Fibroblast of gingiva (primary cell): ENCODE measurements at places on chromosomes 12 and 14.
A peak's percentile ranks its signal among the peaks of the same experiment; 100 is the strongest.

DNA sequence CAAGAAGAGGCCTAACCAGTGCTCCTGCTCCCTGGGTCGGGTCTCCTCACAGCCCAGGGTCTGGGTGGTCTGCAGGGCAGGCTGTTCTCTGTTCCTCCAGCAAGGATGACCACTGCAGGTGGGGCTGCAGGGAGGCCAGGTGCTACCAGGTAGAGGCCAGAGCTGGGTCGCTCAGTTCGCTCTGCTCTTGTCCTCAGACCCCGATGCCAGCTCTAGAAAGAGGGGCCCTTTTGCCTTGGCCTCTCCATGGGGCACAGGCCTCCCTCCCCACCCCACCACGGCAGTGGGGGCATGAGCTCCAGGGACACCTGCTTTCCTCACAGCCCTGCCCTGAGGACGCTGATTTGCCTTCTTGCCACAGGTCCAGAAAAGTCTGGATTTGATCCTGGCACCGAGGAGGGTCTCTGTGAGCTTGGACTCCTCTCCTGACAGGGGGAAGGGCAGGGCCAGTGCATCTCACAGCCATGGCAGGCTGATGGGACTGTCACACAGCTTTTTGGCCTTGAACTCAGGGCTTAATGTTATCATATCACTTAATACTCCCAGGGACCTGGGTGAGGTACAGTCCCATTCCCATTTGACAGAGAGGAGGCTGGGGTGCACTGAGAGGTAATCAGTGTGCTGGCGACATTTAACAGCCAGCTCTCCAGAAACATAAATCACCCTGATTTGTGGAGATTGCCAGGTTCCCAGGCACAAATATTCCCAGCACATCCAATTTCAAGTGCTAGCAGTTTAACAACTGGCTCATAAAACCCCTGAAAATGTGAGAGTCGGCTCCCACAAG is 273.0 kb upstream of the SFSWAP start:
- DNase-seq, result no peak

GRCh38 chr12:93925585-93926205 is 222.7 kb upstream of the PLXNC1 start:
- DNase-seq, result no peak

DNA sequence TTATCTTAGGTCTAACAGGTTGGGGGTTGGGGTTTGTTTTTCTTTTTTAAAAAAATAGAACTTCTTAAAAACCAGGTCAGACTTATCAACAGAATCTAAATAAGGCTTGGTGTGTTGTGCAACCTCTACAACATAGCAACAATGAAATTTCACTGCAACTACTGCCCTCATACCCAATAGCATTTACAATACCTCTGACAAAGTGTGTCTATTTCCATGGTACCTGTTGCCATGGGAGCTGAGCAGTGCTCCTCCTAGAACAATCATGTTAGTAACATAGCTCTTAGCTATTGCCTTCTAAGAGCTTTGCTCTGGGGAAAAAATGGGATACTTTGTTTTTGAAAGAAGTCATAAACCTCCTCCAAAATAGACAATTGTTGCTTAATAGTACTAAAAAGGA is 103.3 kb upstream of the CCDC175 start:
- DNase-seq, result no peak

GRCh38 chr12:52647601-52648000 is 4.4 kb downstream of the KRT2 start:
- DNase-seq, result no peak

GRCh38 chr14:39109893-39110715 is 4.0 kb upstream of the GEMIN2 start:
- DNase-seq, result no peak

DNA sequence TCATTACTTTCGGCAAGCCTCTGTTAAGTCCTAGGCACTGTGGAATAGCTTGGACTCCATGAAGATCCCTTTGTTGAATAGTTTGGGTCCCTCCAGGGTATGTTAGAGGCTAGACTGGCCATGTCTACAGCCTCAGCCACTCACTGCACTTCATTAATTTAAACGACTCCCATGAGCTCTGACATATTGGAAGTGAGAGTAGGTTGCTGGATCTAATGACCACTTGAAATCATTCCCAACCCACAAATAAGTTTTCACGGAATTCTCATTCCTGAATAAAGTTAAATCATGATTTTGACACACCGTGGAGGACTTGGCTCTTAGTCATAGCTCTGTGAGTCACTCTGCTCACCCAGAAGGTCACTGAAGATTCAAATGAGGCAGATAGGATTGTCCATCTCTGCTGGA is 21.4 kb upstream of the APPL2 start:
- peak; percentile 56 for DNase-seq

- DNase-seq, result no peak
Measured at GRCh38 chr14:67581643-67582042, 18.4 kb downstream of the PIGH start.

DNA sequence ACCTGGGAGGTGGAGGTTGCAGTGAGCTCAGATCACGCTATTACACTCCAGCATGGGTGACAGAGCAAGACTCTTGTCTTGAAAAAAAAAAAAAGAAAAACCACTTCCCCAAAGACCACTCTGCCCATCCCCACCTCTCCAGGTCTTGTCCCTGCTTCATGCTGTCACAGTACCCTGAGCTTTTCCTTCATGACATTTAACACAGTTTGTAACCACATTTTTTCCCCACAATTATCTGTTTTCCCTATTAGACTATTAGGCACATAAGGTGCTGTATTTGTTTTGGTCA is 6.9 kb downstream of the HECTD1 start:
- DNase-seq, result no peak

DNA sequence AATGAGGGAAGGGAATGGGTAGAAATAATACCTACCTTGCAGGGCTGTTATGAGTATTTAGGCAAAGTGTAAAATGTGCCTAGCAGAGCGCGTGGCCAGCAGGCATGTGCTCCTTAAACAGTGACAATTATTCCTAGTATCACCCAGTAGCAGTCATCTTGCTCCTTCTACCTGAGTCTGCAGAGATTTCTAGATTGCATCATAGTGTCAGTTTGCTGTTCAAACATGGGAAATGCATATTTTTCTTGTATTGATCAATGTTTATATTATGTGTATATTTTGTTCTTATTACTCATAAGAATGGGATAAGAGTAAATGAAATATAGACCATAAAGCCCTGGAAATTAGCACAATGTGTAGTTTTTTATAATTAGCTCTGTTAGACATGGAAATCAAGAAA is 37.3 kb upstream of the PLEKHG7 start:
- no peak for DNase-seq

GRCh38 chr12:19039515-19039914 is 90.0 kb upstream of the PLEKHA5 start:
- DNase-seq, result no peak

DNA sequence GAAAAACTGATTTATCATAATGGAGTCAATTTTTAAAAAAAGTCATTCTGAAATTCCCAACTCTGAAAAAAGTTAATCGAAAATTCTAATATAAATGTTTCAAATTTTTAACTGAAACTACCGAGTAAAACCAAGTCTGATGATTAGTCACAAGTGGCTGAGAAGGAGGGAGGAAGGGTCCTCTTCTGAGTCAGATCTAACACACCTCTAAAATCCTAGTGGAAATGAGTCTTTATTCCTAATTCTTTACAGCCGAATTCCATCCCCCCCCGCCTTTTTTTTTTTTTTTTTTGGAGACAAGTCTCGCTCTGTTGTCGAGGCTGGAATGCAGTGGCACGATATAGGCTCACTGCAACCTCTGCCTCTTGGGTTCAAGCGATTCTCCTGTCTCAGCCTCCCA is 37.9 kb downstream of the RAD9B start:
- DNase-seq, result no peak

DNA sequence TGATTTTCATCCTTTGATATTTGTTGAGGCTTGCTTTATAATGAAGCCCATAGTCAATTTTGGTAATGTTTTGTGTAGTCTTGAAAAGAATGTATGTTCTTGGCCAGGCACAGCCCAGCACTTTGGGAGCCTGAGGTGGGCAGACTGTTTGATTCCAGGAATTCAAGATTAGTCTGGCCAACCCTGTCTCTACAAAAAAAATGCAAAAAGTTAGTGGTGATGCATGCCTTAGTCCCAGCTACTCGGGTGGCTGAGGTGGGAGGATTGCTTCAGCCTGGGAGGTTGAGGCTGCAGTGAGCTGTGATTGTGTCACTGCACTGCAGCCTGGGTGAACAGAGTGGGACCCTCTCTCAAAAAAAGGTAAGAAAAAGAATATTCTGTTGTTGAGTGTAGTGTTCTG is 10.8 kb downstream of the ETNK1 start:
- no peak for DNase-seq

GRCh38 chr12:80769553-80770140 is 52.9 kb downstream of the MYF5 start:
- no peak for DNase-seq

DNA sequence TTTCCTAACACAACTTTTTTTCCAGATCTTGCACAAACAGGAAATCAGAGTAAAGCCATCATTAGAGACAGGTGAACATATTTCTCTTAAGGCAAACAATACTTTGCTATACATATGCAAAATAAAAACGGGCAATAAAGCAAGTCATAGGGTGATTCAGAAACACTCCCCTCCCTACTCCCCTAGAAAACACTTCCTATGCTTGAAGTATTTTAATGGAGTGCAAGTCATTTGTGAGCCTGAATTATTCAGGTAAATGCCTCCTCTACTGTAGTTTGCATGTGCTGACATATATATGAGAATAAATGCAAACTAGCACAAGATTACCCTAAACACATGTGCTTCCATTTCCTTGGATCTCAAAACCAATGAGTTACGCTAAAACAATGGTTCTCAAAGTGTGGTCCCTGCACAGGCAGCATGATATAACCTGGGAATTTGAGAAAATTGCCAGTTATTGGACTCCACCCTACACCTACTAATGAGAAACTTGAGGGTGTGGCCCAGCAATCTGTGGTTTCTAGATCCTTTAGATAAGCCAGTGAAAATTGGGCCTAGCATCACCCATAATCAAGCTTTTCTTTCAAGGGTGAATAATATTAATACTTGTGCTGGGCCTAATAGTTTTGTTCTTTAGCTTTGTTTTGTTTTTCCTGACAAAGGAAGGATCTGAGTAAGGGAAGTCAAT is 159.7 kb upstream of the BMP4 start:
- DNase-seq, result no peak

- DNase-seq, result no peak
Measured at GRCh38 chr14:76007852-76008251, 22.3 kb downstream of the IFT43 start.

GRCh38 chr14:86798330-86798729 is 1194.7 kb downstream of the GALC start:
- DNase-seq, result peak; percentile 18

DNA sequence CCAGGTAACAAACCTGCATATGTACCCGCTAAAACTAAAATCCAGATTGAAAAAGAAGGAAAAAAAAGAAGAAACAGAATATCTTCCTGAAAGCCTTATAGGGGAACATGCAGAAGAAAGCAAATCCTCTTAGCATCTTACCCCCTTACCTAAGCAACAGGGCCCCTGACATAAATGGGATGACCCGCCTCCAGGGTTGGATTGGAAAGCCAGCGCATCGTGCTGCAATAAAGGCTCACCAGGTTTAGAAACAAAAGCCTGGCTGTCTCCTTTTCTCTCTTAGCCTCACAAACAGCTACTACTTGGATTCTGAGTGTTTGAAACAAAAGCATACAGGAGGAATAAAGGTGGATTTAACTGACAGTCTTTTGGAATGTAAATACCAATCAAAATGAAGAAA is 13.8 kb upstream of the ADCK1 start:
- DNase-seq, result no peak

- DNase-seq, result no peak
Measured at GRCh38 chr12:121793440-121793837, at the start of gene RHOF. TSS of gene RHOF (minus strand) at chr12:121793688. CDS start at chr12:121793633, 55 bp downstream.

- DNase-seq, result peak; percentile 16
Measured at GRCh38 chr12:50282721-50283228, 545 bp downstream of the LIMA1 start.

DNA sequence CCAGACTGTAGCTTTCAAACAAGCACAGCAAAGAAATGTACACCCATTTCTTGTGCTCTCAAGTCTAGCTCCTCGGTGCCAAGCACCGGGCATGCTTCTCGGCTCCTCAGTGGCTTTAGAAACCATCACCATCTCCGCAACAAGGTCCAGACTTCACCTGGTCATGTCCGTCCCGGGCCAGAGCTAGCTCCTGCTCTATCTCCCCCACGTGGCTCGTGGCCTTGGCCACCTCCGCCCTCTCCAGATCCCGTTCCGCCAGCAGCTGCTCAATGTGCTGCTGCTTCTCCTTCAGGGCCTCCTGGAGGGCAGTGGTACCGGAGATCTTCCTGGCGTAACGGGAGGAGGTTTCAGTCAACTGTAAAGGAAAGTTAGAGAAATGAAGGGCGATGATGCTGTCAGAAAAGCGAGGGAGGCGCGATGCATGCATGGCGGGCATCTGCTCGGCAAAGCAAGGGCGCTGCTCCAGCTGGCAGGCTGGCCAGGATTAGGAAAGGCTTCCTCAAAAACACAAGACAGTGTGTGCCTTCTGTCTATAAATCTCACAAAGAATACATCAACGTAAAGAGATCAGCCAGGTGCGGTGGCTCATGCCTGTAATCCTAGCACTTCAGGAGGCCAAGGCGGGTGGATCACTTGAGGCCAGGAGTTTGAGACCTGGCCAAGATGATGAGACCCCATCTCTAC is 67.4 kb downstream of the CLIP1 start:
- DNase-seq, result no peak

DNA sequence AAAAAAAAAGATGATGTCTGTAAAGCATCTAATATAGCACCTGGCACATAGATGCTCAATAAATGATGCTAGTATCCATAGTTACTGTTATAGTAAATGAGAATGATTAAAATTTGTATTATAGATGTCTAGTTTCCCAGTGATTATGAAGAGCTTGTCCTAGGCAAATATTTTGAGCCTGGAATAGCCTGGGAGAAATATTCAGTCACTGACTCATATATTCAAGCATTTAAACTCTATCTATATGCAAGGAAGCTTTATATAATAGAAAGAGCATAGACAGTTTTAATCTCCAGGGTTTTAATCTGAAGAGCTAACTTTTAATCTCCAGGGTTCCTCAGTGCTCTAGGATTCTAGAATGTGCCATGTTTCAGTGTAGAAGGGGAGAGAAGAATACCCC is 91.5 kb upstream of the VASH1 start:
- DNase-seq, result no peak

- no peak for DNase-seq
Measured at GRCh38 chr12:52061470-52062166, 8.2 kb upstream of the ATG101 start.

DNA sequence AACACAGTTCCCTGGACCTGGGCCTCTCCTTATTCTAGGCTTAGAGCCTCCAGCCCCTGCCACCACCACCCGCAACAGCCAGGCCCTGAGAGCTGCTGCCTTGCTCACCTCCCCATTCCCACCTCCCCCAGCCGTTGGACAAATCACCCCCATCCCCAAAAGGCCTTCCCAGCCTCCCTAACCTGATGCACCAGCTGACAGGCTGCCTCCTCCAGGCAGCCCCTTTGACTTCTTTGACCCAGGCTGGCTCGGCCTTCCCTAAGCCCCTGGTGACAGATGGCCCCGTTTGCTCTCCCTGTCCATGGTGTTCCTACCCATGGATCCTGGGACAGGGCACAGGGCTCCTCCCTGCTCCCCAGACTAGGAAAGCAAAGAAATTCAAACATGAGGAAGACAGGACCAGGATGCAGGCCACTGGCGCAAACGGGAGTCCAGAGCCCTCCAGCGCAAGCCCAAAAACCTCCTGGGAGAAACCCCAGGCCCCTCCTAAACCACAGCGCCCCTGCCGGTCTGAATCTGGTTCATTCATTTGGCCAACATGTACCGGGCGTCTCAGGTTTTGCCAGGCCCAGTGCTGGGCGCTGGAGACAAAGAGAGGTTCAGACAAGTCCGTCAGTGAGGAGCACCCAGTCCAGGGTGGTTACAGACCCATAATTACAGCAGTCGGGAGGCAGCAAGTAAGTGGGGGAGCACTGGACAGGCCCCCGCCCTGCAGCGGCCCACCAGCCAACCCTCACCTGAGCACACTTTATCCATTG is 2.4 kb downstream of the AKT1 start:
- no peak for DNase-seq
